Muscle of back (tissue), 13 donors: ENCODE measurements at places on chromosomes 5 and 9. TPM values are rescaled to one million over a fixed set of nuclear protein-coding genes. Genes with fewer than 3 reads are reported as not detected.

DNA sequence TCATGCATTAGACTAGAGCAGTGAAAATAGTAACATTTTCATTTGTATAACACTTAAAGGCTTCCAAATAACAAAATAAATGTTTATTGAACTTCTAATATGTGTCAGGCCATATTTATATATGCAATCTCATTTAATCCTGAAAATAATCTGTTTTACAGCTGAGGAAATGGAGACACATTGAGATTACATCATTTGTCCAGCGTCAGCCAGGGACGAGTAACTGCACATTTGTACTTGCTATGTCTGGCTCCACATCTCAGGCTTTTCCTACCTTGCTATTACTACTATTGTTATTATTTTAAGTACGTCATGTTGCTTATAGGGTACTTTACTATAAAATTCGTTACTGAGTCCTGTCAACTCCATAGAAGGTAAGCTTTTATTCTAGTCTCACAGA is 3.8 kb upstream of the C9 start:
- peak; percentile 65 for DNase-seq

- no peak for DNase-seq
These were observed 179.8 kb downstream of the OLFM1 start for GRCh38 chr9:135267191-135267809.

DNA sequence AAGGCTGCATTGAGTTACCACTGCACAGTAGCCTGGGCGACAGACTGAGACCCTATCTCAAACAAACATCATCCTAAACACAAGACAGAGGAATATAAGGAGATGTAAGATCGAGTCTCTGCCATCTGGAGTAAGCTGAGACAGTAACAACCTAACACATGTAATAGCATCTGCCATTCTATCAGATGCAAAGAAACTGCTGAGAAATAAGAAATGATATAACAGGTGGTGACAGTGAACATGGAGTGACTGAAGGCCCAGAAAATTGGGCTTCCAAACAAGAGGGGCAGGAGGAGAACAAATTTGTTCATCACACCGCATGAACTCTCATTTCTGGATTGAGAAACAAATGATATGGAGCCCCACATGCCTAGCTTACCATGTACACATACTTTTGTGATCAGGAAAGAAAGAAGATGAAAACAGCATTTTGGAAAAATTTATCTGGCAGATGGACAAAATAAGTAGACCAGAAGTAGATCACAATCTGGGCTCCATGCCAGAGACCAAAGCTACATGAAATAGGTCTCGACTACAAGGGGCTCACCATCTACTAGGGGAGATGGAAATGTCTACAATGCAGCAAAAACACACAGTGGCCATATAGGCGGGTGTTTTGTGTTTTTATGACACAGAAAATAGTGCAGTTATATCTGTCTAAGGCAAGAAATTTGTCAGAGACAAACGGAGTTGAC is 45.5 kb downstream of the ECPAS start:
- DNase-seq: no peak

GRCh38 chr9:131319486-131319885 is 30.0 kb downstream of the PLPP7 start:
- peak; percentile 76 for DNase-seq

DNA sequence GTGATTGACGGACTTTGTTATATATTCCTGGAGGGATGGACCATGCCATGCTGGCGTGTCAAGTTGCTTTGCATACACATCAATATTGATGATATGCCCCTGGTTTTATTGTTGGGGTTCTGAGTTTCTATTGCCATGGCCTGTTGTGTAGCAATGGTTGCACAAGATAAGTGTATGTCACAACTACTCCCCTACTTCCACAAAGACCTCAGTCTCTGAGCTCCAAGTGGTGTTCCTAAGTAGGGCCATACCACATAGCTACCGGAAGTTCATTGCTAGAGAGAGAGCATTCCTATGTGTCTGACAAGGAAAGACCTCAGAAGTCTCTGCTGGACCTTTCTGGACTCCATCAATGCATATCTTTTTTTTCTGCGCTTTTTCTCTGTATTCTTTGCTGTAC is 19.8 kb downstream of the TXNDC8 start:
- DNase-seq: no peak

GRCh38 chr5:141882594-141883183 is 4.5 kb upstream of the PCDH1 start:
- no peak for DNase-seq

DNA sequence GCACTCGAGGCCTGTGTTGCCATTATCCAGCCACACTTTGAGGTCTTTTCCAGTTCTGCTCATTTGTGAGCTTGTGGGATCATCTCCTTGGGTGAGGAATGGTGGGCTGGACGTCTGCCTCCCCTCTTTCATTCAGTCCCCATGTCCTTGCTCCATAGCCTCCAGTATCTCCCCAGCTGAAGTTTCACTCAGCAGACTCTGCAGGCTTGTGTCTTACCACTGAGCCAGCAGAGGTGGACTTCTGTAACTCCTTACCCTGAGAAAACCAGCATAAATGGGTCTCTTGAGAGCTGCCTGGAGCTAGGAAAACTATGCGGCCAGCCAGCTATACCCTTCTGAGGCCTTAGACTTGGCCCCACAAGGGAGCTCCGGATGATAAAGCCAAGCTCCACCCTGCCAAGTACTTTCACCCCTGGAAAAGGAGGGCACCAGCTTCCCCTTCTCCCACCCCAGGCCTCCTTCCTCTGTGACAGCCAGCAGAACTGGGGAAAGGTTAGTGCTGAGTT is 12.2 kb downstream of the IRF1 start:
- no peak for DNase-seq

DNA sequence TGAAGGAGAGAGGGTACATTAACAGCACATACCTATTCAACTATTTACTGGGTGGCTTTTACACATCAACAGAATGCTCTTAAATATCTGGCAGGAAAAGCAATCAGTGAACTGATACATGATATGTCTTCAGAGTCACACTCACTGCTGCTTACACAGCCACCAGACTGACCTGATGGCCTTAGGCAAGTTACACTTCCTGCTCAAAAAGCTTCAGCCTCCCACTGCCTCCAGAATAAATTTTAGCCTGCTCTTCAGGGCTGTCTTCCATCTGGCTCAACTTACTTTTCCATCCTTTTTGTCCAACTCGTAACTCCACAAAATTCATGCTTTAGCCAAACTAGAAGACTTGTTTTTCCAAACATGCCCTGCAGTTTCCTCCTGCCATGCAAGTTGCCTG is 10.7 kb downstream of the LOX start:
- DNase-seq: no peak

Gene REXO4
- 35.3 TPM for polyA plus RNA-seq

GRCh38 chr5:124034963-124035362 is 523.0 kb downstream of the CSNK1G3 start:
- no peak for DNase-seq

DNA sequence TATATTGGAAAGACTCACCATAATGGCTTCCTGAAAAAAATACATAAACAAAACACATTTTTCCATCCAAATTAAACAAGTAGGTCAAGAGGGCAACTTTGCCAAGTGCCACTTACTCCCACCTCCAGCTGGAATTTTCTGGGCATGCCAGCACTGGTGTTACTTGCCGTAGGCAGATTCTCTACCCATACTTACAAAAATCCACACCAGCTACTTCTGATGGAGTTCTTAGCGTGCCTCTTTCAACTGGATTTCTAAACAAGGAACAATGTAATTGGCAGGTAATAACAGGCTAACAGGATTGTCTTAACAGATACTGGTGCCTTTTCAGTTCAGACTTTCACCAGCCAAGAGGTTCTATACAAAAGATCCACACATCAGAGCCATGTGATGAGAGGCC is 301.4 kb downstream of the MLLT3 start:
- no peak for DNase-seq

- DNase-seq: no peak
These were observed 200.5 kb upstream of the KLF4 start for GRCh38 chr9:107690021-107690420.

DNA sequence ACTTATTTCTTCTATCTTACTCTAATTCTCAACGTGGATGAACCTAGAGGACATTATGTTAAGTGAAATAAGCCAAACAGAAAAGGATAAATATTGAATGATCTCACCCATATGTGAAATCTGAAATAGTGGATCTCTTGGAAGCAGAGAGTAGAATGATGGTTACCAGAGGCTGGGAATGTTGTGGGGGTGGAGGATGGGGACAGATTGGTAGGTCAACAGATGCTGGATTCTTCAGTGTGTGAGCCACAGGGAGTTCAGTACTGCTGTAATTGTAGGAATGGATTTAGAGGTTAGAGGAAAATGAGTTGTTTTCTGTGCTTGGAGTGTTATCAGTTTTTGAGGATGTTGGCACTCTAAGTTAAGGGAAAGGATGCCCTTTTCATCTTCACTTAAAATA is 190.6 kb downstream of the FBXL7 start:
- DNase-seq: no peak

DNA sequence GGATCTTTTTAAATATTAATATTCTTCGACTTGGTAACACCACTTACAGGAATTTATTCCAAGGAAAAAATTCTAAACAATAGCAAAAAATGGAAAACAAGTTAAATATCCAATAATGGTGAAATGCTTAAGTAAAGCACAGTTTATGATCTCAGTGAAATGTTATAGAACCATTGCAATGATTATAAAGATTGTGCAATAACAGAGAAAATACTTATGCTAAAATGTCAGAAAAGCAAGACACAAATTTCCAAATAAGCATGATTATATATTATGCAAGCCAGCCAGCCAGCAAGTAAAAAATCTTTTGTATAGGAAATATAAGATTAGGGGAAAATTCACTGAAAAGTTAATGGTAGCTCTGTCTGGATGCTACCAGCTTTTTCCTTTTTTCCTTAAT is 102.7 kb upstream of the EFNA5 start:
- DNase-seq: no peak

Gene TMEM203
- polyA plus RNA-seq: 30.4 TPM

DNA sequence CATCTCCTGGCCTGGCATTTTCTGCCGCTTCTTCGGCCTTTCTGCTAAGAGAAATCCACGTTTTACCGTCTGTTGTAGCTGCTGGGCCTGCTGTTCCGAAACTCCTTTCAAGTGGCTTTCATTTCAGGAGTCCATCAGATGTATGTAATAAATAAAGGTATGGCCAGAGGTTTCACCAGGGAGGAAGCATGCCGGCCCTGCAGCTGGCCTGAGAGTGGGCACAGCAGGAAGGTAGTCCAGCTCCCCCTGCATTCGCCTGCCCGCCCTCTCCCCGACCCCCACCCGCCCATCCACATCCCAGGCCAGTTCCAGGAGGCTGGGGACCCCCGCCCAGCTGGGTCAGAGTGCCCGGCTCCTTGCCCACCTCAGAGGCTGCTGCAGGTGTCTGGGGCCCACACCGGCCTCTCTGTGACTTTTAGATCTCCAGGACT is 46.4 kb upstream of the EXOC3 start:
- DNase-seq: no peak

Gene UCK1
- 23.6 TPM for polyA plus RNA-seq

DNA sequence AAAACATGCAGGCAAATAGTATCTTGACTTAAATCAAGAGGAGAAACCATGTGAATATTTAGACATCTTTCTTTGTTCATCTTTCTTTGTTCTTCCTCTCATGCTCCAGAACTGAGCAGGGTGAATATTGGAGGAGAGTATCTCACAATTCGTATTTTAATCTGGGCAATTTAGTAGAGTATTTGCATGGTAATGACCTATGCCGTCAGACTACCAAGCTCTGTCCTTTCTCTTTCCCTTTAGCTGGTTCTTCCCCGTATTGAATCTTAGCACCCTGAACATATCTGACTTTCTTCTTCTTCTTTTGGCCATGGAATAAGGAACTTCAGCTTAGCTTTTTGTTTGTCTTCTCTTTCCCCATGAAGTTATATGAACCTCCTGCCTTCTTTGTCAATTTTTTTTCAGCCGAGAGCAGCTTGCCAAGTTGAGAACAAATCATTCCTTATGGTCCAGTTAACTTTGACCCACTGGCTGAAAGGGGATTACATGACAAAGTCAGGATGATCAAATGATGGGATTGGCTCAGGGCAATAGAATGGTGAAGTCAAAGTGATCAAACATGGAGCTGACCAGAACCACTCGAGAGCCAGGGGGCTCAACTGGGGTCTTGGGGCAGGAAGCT is 95.8 kb downstream of the DAPK1 start:
- DNase-seq: no peak

DNA sequence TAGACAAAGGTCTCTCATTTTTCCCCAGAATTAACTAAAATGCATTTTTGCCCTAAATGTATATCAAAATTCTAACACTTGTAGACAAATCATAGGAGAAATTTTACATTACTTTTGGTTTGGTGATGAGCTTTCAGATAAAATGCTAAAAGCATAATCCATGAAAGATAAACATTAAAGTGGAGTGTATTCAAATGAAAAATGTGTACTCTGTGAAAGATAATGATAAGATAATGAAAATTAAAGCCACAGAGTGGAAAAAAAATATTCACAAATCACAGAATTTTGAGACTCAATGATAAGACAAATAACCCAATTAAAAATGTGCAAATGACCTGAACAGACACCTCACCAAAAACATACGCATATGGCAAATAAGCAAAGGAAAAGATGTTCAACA is 176.9 kb upstream of the ADAMTS16 start:
- DNase-seq: no peak
